ENCODE measurements at places on chromosomes 16 and 17.

DNA sequence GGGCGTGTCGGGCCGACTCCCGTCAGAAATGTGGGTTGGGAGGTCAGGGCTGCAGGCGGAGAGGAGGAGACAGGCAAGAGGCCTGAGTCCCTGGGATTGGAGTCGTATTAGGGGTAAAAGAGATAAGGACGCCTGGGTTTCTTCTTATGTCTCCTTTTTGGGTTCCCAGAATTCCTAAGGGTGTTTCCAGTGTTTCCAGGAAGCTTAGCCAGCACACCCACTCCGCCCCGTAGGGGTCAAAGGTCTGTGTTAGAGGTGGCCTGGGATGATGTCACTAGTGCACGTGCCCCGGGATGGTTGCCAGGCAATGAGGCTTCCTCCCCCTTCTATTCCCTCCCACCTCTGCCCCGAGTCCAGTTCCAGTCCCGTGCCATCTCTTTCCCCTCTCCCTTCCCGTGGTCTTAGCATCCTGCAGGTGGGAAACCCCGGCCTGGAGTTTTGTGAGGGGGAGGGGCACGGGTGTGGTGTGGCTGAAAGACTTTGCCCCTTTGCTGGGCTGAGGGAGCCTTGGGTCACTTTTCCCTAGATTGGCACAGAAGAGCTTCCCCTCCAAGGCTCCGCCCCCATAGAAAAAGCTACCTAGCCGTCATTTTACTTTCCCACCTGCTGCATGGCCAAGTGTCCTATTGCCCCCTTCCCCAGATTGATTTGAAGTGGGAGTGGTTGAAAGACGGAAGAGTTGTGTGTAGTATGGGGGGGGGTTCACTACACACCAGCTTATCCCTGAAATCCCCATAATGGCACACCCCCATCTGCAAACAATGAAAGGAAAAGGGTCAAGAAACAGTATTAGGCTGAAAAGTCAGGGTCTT lies 2.8 kb downstream of the KDM6B start:
- peak; percentile 62 for DNase-seq

GRCh38 chr17:29579866-29580771 lies 9.3 kb downstream of the GIT1 start:
- no peak for DNase-seq

- DNase-seq = peak; percentile 86
These were observed 15.7 kb downstream of the ETV4 start for GRCh38 chr17:43530288-43531081.

GRCh38 chr16:21997697-21998480 lies 3.0 kb downstream of the PDZD9 start:
- no peak for DNase-seq

DNA sequence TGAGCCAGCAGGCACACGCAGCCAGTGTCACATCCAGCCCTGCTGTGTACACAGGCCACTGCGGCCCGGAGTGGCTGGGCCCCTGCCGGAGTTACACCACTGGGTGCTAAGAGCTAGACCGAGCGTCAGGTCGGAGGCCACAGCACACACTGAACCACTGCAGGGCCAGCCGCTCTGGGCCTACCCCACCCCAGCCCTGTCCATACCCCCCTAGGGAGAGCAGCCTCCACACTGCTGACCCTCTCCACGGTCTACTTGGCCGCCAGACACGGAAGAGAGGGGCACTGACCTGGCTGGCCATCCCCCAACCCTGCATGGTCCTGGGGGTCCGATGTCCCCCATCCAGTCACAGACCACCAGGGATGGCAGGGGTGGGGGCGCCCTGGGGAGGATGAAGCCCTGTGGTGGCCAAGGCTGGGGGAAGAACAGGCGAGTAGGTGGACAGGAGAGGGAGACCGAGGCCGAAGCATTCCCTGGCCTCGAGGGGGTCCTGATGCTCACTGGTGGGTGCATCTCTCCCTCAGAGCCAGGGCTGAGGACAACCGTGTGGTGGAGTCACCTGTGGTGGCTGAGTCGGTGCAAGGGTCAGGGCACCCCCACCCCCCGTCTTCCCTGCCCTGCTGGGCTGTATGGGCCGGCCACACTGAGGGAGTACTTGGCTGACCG lies 34.9 kb upstream of the ZC3H18 start:
- DNase-seq = no peak

GRCh38 chr16:82995924-82996441 lies 369.2 kb downstream of the CDH13 start:
- no peak for DNase-seq

DNA sequence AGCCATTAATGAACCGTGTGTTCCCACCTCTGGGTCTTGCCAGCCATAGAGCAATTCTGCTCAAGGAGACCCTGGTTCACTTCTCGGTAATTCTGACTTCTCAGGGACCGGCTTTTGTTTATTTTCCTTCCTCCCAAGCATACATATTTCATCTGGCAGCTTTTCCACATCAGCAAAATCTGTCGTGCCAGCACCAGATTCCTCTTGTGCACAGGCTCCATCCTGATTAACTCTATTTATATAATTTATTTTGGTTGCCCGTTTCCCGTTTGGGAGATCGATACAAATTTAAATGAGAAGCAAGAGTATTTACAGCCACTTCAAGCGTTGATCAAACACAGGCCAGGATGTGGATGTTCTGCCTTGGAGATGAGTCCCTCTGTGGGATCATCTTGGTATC lies 161.9 kb upstream of the XYLT1 start:
- no peak for DNase-seq

GRCh38 chr17:3009411-3009920 lies 53.9 kb downstream of the OR1D5 start:
- DNase-seq = no peak

DNA sequence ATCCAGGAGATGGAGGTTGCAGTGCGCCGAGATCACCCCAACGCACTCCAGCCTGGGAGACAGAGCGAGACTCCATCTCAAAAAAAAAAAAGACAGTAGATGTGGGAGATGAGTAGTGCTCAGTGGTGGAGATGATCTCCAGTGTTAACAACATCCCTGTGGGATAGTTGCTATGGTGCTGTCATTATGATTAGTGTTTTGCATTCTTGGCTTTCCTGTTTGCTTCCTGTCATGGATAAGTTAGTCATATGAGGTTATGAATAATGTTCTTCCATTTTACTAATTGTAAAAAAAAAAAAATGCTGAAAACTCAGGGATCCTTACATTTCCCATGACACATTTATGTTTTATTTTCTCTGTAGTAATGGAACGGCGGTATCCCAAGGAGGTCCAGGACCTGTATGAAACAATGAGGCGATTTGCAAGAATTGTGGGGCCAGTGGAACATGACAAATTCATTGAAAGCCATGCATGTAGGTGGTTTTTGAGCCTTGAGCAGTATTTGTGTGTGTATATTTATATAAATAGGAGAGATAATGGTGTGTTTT lies 24.5 kb upstream of the DUSP14 start:
- DNase-seq = no peak

DNA sequence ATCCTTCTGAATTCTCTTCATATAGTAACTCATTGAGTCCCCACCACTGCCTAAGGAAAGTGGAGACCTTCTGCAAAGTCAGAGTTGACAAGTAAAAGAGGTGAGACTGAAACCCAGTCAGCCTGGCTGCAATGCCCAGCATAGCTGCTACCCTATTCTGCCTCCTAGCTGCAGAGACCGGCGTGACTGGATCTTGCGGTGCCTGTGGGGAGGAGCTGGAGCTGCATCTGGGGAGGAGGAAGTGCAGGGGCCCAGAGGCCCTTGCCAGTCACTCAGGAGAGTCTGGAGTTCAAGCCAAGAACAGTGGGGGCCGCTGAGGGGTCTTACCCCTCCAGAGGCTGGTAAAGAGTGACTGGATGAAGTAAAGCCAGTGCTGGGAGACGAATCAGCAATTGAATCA lies 35.0 kb upstream of the ZNF423 start:
- no peak for DNase-seq

DNA sequence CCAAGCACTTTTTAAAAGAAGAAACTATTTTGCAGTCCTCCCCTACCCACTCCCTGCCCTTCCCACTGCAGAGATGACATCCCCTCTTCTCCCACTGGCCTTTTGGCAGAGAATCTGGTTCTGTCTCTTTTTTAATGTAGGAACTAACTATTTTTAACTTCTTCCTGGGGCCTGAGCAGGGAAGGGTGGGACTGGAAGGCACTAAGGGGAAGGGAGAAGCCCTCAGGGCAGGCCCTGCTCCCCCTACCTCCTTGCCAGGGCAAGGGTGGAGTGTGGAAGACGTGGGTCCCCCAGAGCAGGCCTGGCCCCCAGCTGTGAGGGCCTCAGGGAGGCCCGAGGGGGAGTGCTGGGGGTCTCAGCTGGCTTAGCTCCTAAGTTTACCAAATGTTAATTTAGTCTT lies 19.5 kb downstream of the UNC13D start:
- no peak for DNase-seq

- DNase-seq = no peak
These were observed 13.9 kb downstream of the CLUH start for GRCh38 chr17:2697611-2698162.

- DNase-seq = no peak
These were observed 8.2 kb upstream of the PHF12 start for GRCh38 chr17:28959471-28959871.

- peak; percentile 67 for DNase-seq
These were observed 31.4 kb downstream of the ACTG1 start for GRCh38 chr17:81481073-81481799.

- no peak for DNase-seq
These were observed at the start of gene PRSS27 for GRCh38 chr16:2720064-2720457. Gene PRSS27, minus strand, starts transcription at chr16:2720224. Its CDS starts 64 bp downstream, at chr16:2720160.

- DNase-seq = no peak
These were observed 5.9 kb upstream of the DNAH17 start for GRCh38 chr17:78583091-78583490.

GRCh38 chr16:19884611-19885450 lies at the start of gene GPRC5B:
Gene GPRC5B, minus strand, starts transcription at chr16:19884848. Its CDS starts 12,003 bp downstream, at chr16:19872845.
- no peak for DNase-seq

- DNase-seq = no peak
These were observed 26.0 kb downstream of the CD300LF start for GRCh38 chr17:74686761-74687160.

DNA sequence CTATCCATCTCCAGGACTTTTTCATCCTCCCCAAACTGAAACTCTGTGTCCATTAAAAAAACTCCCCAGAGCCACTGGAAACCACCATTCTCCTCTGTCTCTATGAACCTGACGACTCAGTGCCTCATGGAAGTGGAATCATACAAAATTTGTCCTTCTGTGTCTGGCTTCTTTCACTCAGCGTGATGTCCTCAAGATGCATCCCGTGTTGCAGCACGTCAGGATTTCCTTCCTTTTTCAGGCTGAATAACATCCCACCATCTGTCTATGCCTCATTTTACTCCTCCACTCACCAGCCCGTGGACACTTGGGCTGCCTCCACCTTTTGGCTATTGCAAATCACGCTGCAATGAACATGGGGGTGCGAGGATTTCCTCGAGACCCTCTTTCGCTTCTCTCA lies 12.6 kb upstream of the ALDH3A1 start:
- no peak for DNase-seq

DNA sequence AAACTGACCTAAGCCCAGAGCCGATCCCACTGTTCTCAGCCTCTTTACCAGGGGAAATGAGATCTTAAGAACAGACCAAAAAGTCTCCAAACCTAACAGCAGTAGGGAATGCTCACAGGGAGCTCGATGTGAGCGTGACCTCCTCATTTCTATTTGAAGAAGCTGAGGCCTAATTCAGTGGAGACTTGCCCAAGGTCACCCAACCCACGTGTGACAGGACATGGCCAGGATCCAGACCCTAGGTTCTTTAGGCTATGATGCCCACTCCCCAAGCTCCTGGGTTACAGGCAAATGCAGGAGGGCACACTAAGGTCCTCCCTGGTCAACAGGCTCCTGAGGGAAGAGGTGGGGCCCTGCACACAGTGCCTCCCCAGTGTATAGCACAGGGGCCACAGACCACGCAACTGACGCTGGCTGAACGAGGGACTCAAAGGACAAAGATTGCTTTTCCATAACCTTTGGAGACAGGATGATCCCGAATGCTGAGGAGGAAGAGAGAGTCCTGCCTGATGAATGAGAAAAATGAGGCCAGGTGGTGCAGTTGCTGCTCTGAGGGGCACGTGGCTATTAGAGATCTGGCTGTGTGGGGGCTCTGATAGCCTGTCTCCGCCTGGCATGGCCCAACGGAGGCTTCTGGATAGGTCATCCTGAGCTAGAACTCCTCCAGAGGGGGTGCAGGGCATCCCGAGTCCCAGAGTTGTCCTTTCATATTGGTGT lies 24.0 kb downstream of the MAP3K14 start:
- DNase-seq = no peak

GRCh38 chr17:6097005-6097279 lies 26.8 kb downstream of the WSCD1 start:
- DNase-seq = no peak

- no peak for DNase-seq
These were observed 39.7 kb downstream of the ARHGAP17 start for GRCh38 chr16:24975428-24975889.

GRCh38 chr16:65070831-65071432 lies 50.9 kb downstream of the CDH11 start:
- no peak for DNase-seq

- DNase-seq = no peak
These were observed 267.2 kb upstream of the CDH5 start for GRCh38 chr16:66099306-66099705.

- no peak for DNase-seq
These were observed 3.5 kb upstream of the LYRM9 start for GRCh38 chr17:27896701-27897100.

Measured in NCI-H1048 (cell line).